Stimulated activated CD8-positive, alpha-beta memory T cell treated with anti-CD3 and anti-CD28 coated beads, Interleukin-4, amount 100 ng/mL, for 4 hours (primary cell): ENCODE measurements at places on chromosomes 5 and 9.

DNA sequence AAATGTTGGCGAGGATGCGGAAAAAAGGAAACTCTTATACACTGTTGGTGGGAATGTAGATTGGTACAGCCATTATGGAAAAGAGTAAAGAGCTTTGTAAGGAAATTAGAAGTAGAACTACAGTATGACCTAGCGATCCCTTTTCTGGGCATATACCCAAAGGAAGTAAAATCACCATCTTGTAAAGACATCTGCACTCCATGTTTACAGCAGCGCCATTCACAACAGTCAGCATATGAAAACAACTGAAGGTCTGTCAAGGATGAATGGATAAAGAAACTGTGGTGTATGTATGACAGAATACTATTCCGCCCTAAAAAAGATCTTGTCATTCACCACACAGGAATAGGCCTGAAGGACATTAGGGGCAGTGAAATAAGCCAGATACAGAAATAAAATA, 27.7 kb upstream of the SLC25A51 start:
- DNase-seq: no peak

GRCh38 chr9:112175796-112176315, 759 bp upstream of the SUSD1 start:
- DNase-seq: no peak

DNA sequence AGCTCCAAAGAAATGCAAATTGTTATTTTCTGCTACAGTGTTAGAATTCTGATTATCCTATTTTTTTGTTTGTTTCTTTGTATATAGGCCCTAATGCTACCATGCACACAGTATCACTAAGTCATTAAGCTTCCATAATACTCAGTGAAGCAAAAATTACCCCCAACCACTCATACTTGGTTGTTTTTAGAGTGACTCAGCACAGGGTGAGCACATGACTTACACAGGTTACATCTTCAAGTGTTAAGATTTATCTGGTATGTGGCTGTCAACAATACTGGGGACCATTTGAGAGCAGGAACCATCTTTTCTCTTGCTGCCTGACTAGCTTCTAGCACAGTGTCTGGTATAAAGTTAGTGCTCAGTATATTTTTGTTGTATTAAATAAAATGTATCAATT, 255.8 kb upstream of the SLC24A2 start:
- no peak for DNase-seq

- no peak for DNase-seq
Measured at GRCh38 chr5:74067748-74068541, 441.9 kb downstream of the ARHGEF28 start.

DNA sequence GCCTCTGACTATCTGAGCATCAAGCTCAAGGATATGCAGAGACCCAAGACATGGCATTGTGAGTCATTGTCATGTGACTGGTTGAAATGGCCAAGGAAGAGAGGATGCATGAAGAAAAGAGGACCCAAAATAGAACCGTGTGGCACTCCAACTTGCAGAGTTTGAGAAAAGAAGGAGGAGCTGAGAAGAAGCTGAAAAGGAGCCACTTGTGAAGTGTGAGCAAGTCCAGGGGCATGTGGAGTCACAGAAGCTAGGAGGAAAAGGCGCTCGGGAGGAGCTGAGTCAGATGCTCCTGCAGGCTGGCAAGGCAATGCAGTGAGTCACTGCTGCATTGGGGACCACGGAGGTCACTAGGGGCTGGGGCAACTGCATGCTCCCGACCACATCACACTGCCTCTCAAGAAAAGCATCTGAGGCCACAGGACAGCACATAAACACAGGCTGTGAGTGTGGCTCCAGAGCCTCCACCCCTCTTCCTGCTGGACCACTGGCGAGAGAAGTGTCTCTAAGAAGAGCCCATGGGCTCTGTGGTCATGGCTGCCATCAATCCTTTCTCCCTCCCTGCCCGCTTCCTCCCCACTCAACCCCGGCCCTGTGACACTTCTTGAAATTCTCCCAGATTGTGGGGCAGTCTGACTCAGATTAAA, 197.6 kb downstream of the DRD1 start:
- no peak for DNase-seq
